Activated CD8-positive, alpha-beta memory T cell treated with anti-CD3 and anti-CD28 coated beads, Interleukin-2, amount 10 ng/mL, durations not matched to agents 7 days and 5 days (primary cell): ENCODE measurements at places on chromosomes 2 and 18.

DNA sequence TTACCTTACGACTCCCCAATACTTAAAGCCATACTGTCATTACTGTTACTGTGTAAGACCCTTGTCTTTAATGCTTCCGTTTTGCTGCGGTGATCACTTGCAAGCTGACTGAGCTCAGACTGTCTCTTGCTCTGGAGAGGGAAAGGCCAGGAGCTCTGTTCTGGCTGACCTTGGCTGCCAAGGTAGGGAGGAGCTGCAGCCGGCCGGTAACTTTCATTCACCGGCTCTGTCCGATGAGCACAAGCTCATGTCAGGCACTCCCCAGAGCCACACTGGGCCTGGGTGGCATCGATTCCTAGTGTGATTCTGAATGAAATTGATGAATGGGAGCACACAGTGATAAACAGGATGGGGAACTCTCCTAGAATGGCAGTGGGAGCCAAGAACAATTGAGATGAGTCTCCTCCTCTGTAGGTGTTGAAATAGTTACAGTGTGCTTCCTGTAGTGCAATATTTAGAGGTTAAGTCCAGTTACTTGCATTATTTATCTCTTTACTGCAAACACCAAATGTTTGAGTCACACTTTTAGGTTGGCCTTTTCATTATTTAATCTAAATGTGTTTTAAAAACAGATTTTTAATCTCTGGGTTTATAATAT lies 100.9 kb downstream of the ATP9B start:
- DNase-seq, result no peak

DNA sequence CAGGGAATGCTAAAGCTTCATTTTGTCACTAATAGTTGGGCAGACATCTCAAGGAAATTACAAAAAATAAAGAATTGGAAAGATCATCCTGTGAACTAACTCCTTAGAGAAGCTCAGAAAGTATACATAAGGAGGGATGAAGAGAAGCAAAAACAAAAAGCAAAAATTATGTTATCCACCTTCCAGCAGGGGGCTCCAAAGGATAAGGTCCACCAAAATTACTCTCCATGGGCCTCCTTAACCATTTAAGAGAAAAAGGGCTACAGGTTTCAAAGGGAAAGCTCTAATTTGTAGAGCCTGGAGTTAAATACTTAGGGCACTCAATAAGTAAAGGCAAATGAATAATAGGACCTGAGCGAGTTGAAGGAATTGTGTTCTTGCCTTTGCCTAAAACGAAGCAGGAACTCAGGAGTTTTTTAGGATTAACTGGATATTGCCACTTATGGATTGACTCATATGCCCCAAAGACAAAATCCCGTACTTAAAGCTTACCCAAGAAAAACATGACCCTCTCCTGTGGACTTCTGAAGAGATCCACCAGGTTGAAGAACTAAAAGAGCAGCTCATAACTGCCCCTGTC lies 1167.9 kb downstream of the DSC3 start:
- DNase-seq, result no peak

GRCh38 chr18:28514699-28515098 lies 337.8 kb upstream of the CDH2 start:
- DNase-seq, result no peak

- peak; percentile 18 for DNase-seq
Measured at GRCh38 chr2:70697603-70698383, 70.2 kb downstream of the ADD2 start.

DNA sequence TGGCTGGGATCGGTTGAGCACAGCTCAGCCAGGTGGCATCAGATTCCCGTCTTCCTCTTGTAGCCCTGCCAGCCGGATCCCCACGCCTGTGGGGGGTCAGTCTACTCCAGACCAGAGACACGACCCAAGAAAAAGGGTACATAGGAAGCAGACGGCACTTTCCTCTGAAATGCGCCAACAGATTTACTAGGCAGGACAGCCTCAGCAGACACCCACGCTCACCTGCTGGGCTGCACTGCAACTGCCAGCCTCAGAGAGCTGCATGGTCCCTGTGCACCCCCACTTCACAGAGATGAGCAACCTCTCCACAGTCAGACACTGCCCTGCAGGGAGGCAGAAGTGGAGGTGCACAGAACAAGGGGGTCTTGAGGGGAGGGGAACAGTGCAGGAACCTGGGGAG lies 75.7 kb upstream of the OTOS start:
- no peak for DNase-seq

GRCh38 chr2:72117718-72118117 lies 29.9 kb downstream of the CYP26B1 start:
- DNase-seq, result peak; percentile 30

- no peak for DNase-seq
Measured at GRCh38 chr2:6392966-6393365, 472.7 kb downstream of the CMPK2 start.

GRCh38 chr2:30139131-30139870 lies 7.5 kb upstream of the YPEL5 start:
- no peak for DNase-seq

GRCh38 chr18:9416563-9417072 lies 58.7 kb upstream of the RALBP1 start:
- DNase-seq, result no peak

- DNase-seq, result no peak
Measured at GRCh38 chr18:905307-905947, 756 bp downstream of the ADCYAP1 start.

DNA sequence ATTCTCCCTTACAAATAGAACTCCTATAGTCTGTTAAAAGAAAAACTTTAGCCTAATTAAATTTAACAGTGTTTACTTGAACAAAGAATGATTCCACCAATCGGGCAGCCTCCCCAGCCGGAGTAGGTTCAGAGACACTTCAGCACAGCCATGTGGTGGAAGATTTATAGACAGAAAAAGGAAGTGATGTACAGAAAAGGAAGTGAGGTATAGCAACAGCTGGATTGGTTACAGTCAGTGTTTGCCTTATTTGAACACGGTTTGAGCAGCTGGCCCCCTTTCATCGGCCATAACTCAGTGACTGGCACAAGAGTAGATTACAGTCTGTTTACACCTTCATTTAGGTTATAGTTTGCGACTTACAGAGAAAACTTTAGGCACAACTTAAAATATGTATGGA lies 2.1 kb upstream of the SKA1 start:
- DNase-seq, result no peak

DNA sequence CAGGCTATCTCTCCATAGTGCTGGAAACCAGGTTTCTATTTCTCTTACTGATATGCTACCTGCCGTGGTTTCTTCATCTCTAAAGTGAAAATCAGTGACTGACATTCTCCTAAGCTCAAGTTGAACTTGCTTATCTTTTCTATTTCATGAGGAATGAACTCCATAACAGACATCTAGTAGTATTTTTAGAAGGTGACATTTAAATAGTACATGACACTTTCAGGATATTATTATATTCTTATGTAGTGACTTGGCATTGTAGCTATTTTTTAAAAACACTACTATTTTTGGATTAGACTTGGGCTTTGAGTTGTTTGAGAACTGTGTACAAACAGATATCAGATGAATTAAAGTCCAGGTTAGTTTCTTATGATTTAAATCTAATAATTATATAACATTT lies 1381.8 kb downstream of the DSC3 start:
- no peak for DNase-seq

- DNase-seq, result no peak
Measured at GRCh38 chr2:12177455-12178288, 431.2 kb downstream of the LPIN1 start.

GRCh38 chr2:161471631-161472030 lies 55.5 kb downstream of the TBR1 start:
- DNase-seq, result no peak

DNA sequence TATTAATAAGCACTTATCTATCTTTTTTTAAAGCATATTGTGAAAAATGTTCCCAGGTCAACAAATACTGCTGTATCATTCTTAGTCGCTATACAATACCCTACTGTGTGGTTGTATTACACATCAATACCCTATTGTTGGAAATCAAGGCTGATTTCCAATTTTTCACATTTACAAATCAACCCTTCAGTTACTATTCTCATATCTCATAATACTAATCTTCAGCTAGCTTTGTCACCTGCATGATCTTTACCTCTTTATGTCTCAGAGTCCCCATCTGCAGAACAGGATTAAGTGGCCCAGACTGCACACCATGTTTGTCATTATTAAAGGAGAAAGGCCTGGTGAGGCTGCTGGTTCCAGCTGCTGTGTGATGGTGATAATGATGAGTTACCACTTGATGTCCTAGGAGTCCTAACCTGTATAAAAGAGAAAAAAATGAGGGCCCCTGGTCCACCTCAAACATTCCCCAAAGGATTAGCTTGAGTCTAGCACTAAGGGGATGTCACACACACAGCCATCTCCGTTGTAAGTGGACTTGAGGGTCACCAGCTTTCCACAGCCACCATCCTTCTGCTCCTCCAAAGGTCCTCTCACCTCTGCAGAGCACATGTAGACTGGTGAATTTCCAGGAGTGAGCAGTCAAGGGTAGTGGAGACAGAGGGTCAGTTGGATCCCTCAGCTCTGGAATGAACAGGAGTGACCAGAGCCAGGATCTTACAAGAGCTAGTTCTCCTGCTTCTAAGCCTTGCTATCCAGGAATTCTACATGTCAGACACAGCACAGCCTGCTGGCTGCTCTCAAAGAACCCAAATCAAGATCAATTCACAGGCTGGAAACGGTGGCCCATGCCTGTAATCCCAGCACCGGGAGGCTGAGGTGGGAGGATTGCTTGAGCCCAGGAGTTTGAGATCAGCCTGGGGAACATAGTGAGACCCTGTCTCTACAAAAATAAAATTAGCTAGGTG lies 36.0 kb upstream of the BIN1 start:
- no peak for DNase-seq

GRCh38 chr2:209790066-209790728 lies 18.6 kb downstream of the UNC80 start:
- DNase-seq, result no peak

- DNase-seq, result no peak
Measured at GRCh38 chr18:57333940-57334339, 18.4 kb upstream of the ST8SIA3 start.

DNA sequence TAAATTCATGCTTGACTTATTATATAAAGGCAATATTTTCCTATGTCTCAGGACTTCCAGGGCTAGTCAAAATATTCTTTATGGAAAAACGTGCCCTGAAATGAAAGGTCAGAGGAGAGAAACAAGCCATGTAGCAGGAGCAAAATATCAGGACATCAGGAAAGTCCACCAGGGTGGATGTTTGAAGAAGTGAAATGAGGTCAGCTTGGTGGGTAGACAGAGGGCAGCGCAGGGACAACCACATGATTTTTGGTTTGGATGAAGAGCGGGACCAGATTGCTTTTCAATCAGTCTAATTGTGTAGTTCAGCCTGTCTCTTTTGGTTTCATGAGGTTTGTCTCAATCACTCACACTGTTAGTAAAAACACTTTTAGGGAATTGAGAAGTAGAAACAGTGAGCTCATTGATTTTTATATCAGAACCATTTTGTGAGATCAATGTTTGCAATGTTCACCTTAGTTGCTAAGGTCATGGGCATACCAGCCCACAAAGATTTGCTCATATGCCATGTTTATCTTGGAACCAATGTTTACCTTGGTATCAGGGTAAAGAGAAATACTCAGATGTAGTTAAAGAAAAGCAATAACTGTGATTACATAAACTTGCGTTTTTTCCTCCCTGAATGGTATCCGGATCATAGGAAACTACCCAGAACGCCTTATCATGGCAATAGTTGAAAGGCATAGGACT lies 32.1 kb downstream of the GKN2 start:
- no peak for DNase-seq

DNA sequence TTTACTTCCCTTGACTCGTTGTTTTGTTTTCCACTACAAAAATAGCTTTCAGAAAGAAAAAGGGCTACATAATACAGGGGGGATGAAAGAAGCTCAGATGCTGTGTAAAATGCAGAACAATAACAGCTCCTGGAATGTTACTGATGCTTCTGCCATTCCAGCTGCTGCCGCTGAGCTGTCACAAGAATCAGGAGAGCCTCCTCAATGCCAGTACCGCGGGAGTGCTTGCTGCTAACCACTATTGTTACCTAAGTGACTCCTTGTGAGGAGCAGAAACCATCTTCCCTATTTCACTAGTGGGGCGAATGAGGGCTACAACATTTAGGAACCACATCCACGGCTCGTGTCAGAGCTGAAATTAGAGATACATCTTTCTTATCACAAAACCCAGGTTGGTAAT lies 384.8 kb downstream of the GALR1 start:
- no peak for DNase-seq

- DNase-seq, result no peak
Measured at GRCh38 chr18:57430079-57431001, 4.8 kb upstream of the ONECUT2 start.

- DNase-seq, result no peak
Measured at GRCh38 chr2:135952891-135953290, 32.5 kb downstream of the DARS1 start.

GRCh38 chr2:197349699-197350098 lies 39.1 kb upstream of the ANKRD44 start:
- no peak for DNase-seq

DNA sequence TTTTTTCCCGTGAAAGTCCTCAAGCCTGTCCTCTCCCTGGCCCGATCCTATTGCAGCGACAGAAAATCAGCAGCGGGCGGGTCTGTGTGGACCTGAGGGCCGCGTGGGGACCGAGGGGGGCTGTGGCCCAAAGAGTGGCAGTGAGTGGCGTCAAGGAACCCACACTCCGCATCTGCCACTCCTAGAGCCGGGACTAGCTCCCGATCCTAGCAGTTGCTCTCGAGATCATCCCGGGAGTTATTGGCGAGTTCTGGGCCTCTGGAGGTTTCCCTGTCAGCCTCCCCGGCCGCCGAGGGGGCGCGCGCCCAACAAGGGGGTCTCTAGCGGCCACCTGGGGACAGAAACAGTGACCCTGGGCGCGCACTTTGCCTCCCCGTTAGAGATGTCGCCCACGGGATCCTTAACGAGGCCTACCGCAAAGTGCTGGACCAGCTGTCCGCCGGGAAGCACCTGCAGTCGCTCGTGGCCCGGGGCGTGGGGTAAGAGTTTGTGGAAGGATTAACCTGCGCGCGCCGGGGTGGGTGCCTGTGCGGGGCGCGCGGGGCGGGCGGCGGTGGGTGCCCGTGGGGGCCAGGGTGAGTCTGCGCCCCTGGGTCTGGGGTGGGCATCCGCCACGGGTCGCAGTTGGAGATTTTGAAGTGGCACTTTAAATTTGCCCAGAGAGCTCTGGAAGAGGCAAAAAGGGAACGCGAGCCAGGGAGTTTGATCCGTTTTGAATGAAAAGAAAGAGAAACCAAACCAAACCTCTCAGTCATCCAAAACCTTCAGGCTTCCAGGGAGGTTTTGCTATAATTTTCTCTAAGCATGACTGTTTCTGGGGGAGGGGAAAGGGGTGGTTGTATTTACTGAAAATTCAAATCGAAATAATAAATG lies 3.5 kb downstream of the ADCYAP1 start:
- DNase-seq, result no peak

- DNase-seq, result no peak
Measured at GRCh38 chr18:73452866-73453265, 585.1 kb upstream of the NETO1 start.

GRCh38 chr18:48171490-48172188 lies 237.5 kb downstream of the ZBTB7C start:
- no peak for DNase-seq
